ENCODE measurements at places on chromosomes 3 and 15.

DNA sequence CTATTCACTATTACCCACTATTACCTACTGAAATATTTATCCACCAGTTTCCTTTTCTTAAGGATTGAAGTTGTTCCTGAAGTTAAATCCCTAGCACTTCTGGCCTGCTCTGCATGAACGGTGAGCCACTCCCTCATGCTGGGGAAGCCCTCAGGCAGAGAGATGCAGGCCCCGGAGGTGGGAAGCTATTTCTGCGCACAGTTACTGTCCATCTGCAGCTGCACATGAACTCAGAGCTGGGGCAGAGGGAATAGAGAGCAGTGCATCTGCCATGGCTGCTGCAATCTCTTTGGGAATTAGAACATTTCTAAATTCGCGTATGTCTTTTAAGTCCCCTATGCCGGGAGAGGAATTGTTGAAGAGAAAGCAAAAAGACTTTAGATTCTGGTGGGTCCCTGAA is 6.3 kb upstream of the GALNT15 start:
- DNase-seq: no peak

- DNase-seq: no peak
Measured at GRCh38 chr3:28727307-28727706, 378.7 kb upstream of the AZI2 start.

- no peak for DNase-seq
Measured at GRCh38 chr3:184045995-184046394, 6.9 kb upstream of the HTR3C start.

DNA sequence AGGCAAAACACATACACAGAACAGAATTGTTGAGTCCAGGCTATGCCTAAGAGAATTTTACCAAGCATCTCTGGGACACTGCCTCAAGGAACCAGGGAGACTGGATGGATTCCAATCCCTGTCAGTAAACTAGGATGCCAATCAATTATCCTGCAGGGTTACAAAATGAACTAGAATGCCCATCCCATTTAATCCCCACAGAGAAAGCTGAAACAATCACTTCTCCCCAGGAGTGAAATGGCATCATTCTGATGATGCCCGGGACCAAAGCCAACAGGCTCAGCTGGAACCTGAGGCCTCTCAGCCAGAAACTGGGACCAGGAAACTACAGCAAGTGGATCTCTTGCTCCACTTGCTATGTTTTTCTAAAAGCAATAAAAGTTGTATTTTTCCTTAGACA is 130.0 kb upstream of the TJP1 start:
- no peak for DNase-seq

GRCh38 chr15:69824075-69824876 is 273.4 kb downstream of the TLE3 start:
- no peak for DNase-seq

DNA sequence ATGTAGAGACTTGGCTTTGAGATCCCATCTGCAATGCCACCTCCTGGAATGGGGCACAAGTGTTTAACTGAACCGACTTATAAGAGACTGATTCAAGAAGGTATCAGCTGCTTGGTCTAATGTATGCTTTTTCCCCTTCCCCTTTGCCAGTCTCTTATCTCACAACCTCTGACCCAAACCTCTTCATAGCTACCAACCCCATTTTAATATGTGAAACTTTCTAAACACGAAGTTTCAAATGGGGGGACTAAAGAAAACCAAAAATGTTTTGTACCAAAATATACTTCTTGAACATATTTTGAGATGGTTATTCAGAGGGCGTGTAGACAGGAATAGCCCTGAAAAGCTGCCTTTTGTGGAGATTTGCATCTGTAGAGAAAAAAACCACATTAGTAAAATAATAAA is 73.1 kb downstream of the OXSM start:
- DNase-seq: no peak

- DNase-seq: no peak
Measured at GRCh38 chr3:112357930-112358780, 25.2 kb downstream of the CD200 start.
